ENCODE measurements at places on chromosomes 4 and X.
A peak's percentile ranks its signal among the peaks of the same experiment; 100 is the strongest.

DNA sequence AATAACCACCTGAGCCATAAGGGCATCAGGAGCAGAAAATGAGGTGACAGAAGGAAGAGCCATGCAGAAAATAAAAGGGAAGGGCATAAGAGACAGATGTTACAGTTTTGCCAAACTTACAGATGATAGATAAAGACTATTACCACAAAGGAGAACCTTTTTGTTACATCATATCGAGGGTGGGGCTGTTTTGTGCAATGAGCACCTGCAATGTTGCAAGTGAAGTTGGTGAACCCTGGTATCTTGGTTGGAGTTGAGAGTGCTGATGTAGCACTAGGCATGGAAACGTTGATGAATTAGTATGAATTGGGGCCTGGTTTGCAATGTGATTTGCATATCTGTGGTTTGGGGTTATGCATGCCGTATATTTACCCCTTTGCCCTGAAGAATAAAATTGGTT, 119.8 kb upstream of the TEX13D start:
- DNase-seq: no peak

- no peak for DNase-seq
Measured at GRCh38 chr4:110799211-110799610, 176.3 kb upstream of the PITX2 start.

DNA sequence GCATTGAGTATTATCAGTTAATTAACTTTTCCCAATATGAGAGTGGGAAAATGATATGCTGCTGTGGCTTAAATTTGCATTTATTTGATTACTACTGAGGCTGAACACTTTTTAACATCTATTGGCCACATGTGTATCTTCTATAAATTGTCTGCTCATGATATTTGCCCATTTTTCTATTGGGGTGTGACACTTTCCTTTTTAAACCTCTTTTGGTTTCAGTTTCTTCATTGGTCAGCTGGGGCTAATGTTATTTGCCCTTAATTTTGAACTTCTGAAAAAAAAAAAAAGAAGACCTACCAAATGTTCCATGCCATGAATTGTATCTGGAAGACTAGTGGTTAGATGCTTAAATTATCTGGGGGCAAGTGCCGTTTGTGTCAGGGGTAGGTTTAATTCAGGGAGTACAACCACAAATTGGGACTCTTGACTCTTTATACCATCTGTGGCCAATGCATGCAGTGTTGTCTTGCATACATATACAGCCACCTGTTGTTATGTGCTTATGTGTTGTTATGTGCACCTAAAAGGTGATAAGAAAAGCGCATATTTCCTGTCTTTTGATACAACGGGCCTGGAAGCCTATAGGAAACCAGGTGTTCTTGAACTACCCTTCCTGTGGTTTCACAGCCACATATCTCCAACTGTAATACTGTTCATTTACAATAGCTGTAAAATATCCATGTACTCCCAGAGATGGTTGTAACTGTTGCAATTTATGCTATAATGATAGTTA, 49.0 kb downstream of the SH2D1A start:
- DNase-seq: no peak

GRCh38 chrX:42602566-42602965, 175.4 kb downstream of the PPP1R2C start:
- DNase-seq: no peak

GRCh38 chr4:26542991-26543390, 40.9 kb upstream of the TBC1D19 start:
- DNase-seq: no peak

- no peak for DNase-seq
Measured at GRCh38 chr4:88570001-88570400, 22.3 kb upstream of the HERC3 start.

GRCh38 chr4:2457481-2458295, 11.2 kb upstream of the RNF4 start:
- no peak for DNase-seq

- no peak for DNase-seq
Measured at GRCh38 chr4:140903522-140904475, 147.6 kb upstream of the TBC1D9 start.

DNA sequence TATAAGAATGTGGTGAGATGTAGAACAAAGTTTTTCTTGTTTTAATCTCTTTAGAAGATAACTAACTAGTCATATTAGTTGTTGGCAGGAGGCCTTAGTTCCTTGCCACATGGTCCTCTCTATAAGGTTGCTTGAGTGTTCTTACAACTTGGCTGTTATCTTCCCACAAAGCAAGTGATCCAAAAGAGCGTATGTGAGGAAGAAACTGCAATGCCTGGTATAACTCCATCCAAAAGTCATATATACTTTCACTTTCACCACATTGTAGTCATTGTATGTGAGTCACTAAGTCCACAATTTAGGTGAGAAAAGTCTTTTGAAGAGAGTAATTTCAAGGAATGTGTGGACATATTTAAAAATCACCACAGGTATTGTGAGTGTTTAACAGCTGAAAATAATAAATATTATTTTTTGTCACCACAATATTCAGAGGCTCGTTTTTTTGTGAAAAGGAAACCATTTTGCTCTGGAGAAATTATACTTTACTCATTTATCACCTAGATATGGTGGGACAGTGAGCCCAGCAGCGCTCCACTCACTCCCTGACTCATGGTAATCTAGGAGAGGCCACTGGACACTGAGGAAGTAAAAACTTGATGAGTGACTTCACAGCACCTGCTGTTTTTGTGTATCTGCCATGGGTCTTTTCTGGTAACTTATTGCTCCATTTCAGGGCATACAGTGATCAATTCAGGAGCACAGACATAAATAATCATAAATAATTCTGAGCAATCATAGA, 369.4 kb upstream of the NDST3 start:
- peak; percentile 4 for DNase-seq

- peak; percentile 86 for DNase-seq
Measured at GRCh38 chrX:12946838-12947544, 27.9 kb upstream of the TMSB4X start.

- no peak for DNase-seq
Measured at GRCh38 chr4:85986266-85986665, 373.6 kb downstream of the MAPK10 start.

DNA sequence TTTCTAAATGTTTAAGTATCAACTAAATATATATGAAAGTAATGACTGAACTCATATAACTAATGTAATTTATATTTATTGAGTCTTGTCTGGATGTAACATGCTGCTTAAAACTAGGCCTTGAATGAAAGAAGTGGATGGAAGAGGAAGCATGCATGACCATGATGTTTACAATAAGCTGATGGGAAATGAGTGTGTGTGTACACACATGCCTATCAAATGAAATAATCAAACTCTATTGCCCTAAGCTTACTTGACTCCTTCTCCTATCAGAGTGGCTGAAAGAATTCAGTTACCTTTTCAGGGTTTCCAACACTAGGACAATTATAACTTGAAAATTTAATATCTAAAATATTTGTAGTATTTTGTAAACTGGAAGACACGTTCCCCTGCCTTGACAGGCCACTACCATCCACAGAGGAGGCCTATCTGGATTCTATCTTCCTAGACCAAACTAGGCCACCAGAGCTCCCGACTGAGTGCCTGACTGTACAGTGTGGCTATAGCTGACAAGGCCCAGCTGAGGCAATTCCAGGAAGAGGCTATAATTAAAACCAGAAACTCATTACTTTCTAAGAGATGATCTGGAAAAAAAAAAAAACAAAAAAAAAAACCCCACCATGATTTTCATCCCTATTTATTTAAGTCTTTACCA, 7.6 kb downstream of the ARSJ start:
- DNase-seq: no peak

- DNase-seq: no peak
Measured at GRCh38 chrX:12570859-12571501, 220.2 kb upstream of the PRPS2 start.

DNA sequence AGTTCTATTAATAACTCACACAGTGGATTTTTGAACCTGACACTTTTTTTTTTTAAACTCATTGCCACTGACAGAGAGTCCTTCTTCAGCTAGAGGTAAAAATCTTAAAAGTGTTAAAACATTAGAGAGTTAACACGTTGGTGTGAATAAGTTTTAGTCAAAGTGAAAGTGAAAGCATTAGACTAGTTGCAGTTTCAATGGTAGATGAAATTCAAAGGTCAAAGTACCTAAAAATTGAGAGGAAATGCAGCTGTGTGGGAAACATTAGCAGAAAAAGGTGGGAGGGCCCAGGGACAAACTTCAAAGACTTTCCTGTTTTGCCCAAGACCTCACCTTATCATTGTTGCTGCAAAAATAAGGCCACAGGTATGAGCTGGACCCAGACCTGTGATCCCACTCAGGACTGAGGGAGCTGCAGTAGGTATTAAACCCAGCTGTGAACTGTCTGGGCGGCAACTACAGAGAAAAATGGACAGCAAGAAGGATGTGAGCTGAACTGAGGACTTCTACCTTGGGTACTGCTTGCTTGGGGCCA, 17.6 kb upstream of the GABRA4 start:
- no peak for DNase-seq

GRCh38 chr4:20944451-20944850, 244.2 kb downstream of the PACRGL start:
- no peak for DNase-seq

GRCh38 chr4:95585016-95585695, 36.4 kb upstream of the UNC5C start:
- DNase-seq: no peak

- DNase-seq: peak; percentile 2
Measured at GRCh38 chrX:121254336-121254735, 206.9 kb downstream of the GLUD2 start.

All from Calu3 (cell line).